Caudate nucleus (tissue), 63 donors: ENCODE measurements at places on chromosomes 5 and 9.

DNA sequence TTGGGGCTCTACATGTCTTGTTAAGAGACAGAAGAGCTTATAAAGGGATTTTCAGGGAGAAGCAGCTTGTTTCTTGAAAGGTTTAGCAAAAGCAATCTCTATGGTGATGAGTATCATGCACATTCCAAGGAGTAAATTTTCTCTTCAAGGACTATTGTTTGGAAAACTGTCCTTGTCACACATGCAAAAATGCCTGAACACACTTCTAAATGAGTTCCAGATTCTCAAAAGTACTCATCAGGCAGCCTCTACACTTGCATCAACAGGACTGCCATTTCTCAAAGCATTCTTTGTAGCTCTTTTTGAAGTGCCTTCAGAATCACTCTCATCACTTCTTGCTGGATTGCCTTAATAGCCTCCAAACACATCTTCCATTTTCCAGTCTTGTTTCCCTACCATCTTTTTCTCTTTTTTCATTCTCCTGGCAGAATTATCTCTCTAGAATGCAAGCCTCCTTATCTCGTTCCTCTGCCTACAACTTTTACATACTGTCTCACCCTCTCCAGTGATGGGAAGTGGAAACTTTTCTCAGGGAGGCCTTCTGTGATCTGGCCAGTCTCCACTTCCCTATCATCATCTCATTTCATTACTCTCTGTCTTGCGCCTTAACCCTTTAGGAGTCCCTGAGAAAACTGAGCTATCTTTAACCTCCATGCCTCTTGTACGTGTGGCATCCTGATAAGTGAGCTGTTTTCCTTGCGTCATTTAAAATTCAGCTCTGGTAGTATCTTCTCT is 631.5 kb upstream of the TLE4 start:
- no peak for DNase-seq

DNA sequence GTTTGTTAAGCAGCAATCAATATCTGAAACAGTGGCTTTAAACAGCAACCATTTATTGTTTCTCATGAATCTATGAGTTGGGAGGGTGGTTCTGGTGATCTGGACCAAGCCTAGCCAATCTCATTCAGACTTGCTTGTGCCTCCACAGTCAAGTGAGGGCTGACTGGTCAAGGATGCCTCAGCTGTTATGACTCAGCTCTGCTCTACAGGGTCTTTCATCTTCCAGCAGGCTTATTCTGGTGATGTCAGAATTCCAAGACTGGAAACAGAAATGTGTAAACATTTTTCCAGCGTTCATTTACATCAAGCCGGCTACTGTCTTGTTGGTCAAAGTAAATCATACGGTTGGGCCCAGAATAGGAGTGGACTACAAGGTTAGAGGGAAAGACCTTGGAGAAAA is 2.5 kb upstream of the PIP5K1B start:
- DNase-seq, result no peak

- DNase-seq, result no peak
Measured at GRCh38 chr9:87701931-87702421, 23.9 kb upstream of the CTSL start.

- DNase-seq, result no peak
Measured at GRCh38 chr5:115838885-115839518, 2.4 kb downstream of the ATG12 start.

DNA sequence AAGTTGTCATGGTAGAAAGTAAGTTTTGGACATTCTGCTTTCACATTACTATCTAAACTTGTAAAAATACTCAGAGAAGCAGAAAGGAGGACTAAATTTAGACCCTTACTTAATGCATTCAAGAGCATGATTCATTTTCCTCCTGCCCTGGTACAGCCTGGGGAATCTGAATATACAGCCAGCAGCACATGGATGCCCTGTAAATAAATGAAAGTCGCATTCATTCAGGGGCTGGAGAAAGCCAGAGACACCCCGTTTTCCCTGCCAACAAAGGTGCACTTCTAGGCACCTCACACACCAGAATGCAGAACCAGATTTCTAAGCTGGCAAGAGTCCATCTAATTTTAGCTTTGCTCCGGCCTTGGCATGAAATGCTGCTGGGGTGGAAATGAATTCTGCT is 172.7 kb upstream of the KLF9 start:
- DNase-seq, result no peak

GRCh38 chr5:168365581-168366081 is 74.2 kb downstream of the WWC1 start:
- DNase-seq, result no peak

GRCh38 chr5:156678484-156678883 is 171.6 kb upstream of the PPP1R2B start:
- DNase-seq, result no peak
